ENCODE measurements at places on chromosomes 6 and 20.

- no peak for DNase-seq
These were observed 214.4 kb upstream of the PRND start for GRCh38 chr20:4507288-4507719.

GRCh38 chr6:24929242-24929641, 6.5 kb downstream of the RIPOR2 start:
- DNase-seq, result no peak

DNA sequence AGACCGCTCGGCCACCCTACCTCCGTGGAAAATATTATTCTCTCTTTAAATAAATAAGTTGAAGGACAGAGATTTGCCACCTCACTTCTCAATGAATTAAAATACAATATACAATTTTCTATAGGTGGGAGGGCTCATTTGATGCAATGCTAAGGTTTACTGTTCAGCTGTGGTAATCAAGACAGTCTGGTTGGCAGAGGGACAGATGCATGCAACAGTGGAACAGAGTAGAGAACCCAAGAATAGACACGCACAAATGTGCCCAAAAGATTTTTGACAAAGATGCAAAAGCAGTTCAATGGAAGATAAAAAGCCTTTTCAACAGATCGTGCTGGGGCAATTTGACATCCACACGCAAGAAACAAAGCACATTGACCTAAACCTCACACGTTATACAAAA, 145.2 kb downstream of the CEBPB start:
- no peak for DNase-seq

- no peak for DNase-seq
These were observed 1.9 kb upstream of the BMP5 start for GRCh38 chr6:55877283-55877682.

- DNase-seq, result no peak
These were observed 91.5 kb upstream of the HIVEP1 start for GRCh38 chr6:11920566-11920965.
